ENCODE measurements at places on chromosomes 3 and 15.

- no peak for DNase-seq
These were observed 27.6 kb downstream of the C2CD4A start for GRCh38 chr15:62094388-62094787.

DNA sequence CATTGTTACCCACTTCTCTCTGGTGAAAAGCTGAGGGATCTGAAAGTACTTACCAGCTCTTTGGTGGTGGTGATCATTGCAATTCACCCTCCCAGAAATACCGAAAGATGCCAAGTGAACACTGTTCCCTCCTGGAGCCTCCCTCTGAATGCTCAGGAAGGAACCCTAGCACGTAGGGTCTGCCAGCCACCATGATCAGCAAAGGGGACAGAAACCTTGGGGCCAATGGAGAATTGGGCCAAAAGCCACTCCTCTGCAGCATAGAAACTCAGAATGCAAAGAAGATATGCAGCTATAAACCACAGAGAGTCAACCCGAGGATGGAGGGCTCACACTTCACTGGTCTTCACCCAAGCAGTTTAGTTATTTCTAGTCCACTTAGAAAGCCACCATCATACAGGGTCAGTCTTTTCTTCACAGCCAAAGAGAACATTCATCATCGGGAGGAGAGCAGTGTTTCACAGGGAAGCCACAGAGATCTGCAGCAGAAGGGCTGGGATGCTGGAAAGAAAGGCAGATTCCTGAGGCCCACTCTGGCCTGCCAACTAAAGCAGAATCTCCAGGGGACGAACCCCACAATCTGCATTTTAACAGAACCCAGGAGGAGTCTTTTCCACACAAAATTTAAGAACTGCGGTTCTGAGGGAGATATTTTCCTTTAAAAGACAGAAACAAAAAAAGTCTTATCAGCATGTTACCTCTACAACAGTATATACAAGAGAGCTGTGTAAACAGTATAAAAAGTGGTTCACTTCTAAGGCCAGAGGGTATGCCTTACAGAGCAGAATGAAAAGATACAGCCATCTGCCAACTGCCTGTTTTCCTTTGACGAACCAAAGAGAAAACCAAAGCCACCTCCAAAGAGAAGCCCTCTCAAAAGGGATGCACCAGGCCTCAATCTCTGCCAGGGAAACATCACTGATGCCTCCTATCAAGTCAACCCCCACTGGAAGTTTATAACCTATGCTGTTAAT is 11.3 kb downstream of the TBC1D2B start:
- DNase-seq: no peak

- no peak for DNase-seq
These were observed 40.0 kb upstream of the BHLHE40 start for GRCh38 chr3:4939276-4939675.

- DNase-seq: no peak
These were observed 75.8 kb downstream of the RPL39L start for GRCh38 chr3:187063286-187064121.

GRCh38 chr3:148697306-148698189 is at the start of gene AGTR1:
AGTR1 (plus strand) TSS chr3:148697903; CDS start chr3:148741036, 43,133 bp downstream.
- no peak for DNase-seq

GRCh38 chr3:11553436-11554235 is 90.1 kb downstream of the VGLL4 start:
- DNase-seq: no peak

- DNase-seq: no peak
These were observed 155.7 kb downstream of the IGF1R start for GRCh38 chr15:98804057-98804380.

GRCh38 chr3:58952128-58952917 is 97.5 kb downstream of the CFAP20DC start:
- DNase-seq: no peak

GRCh38 chr3:8357859-8358258 is 143.8 kb upstream of the LMCD1 start:
- DNase-seq: no peak

GRCh38 chr15:57509126-57509525 is 82.6 kb upstream of the MYZAP start:
- no peak for DNase-seq

DNA sequence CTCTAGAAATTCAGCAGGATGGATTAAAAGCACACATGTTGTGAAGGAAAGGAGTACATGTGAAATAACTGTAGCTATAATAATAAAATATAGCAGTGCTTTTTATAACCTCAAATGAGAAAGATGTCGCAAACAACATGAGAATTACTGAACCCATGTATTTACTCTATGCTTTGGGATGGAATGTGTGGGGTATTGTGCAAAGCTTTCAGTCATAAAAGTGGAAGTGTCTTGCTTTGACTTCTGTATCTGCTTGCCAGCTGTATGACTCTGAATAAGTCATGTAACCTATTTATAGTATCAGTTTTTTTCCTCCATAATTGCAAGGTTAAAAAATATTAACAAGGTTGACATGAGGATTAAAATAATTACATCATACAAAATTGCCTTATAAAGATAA is 519.3 kb upstream of the CADM2 start:
- DNase-seq: no peak

DNA sequence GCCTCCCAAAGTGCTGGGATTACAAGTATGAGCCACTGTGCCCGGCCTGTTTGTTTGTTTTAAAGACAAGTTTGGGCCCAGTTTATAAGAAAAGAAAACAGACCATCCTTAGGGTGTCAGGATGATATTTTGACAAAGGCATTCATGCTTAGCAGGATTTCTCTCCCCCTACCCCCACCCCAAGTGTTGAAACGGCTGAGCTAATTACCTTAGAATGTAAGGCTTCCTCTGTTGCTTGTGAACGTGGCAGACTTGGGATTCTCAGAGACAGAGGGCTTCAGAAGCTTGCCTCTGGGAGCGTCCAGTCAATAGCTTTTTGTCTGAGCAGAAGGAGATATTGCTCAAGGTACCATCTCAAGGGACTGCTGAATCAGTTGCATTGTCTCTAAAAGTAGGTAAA is 24.0 kb downstream of the FLNB start:
- no peak for DNase-seq

DNA sequence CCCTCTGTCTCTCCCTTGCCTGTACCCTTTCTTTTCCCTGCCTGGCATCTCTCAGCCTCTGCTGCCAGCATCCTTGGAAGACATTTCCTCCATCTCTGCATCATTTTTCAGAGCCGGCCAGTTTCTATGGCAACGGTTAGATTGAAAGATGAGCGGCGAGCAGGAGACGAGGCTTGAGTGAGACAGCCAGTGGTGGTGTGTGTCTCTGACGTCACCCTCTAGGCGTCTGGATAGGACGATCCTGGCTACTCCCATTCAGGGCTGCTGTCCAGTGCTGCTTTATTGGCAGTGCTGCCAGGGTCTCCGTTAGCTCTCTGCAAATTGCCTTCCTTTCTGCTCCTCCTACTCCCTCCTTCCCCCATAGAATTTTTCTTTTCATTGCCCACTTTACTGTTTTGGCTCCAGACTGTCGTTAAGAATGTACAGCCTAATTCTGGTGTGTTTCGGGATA is 57.9 kb downstream of the TRAK1 start:
- DNase-seq: no peak

DNA sequence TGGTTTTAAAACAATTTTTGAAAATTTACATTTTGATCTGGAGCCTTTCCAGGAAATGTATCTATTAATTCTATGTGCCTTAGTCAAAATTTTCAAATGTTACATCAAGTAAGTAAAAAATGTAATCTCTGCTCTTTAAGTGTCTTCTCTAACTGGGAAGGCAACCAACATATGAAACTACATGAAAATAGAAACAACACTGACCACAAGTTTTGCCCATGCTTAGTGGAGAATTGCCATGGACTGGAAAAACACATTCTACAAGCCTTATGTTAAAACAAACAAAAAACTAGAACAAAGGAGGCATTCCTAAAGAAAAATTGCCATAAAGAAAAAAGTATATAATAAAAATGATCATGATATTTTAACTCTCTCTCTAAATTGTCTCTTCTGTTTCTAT is 75.9 kb upstream of the SPRED1 start:
- DNase-seq: no peak

DNA sequence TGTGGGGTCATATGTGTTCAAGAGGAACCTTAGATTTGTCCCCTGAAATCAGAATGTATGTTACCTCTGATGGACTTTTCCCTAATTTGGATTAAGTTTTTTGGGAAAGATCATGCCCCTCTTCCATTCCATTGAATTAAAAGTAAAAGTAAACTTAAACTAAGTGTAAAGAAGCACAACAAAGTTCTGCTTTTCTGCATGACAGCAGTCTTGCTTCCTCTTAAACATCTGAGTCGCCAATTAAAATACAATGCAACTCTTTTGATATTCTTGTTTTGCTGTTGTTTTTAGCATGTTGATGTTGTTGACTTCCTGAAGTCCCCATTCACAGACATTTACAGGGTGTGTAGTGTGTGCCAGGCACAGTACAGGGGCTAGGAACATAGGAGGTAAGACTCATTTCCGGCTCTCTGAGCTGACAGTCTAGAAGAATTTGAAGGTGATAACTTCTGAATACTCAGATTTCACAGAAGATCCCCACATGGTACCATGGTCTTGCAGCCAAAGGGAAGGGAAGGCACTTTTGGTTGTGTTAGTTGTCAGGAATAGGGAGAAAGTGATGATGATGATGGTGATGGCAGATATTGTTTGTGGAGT is 45.0 kb downstream of the USP13 start:
- no peak for DNase-seq

DNA sequence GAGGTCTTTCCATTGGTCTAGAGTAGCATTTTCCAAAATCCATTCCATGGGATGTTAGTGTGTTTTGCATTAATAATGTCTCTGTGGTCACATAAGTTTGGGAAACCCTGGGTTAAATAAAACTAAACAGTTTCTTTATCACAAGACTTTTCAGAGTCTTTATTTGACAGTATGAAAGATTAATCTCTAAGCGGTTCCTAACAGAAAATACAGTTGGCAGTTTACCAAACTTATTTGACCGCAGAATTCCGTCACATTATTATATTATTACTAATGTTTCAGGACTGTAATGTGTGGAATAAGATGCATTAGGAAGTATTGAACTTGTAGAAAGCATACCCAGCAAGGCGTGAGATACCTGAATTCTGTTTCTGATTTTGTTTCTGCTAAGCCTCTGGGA is 71.5 kb upstream of the ADAMTSL3 start:
- DNase-seq: no peak

GRCh38 chr3:144185276-144185675 is 213.7 kb downstream of the DIPK2A start:
- DNase-seq: no peak

DNA sequence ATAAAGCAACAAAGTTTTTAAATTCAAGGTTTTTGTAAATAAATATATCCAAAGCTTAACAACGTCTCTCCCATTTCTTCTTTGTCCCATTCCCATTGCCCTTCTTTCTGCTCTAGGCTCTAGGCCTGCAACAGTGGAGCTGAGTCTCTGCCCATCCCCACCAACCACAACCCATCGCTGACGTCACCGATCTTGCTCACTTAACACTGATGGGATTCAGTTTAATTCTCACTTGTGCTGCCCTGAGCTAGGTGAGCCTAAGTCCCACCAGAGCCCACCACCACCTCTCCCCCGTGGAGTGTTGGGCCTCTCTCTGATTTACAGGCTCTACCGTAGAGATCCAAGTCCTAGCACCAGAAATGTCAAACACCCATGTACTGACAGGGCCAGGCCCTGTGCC is 61.3 kb upstream of the RAB6B start:
- DNase-seq: no peak

GRCh38 chr15:59232476-59232875 is 25.8 kb downstream of the LDHAL6B start:
- DNase-seq: no peak

Data from stimulated activated CD8-positive, alpha-beta memory T cell treated with anti-CD3 and anti-CD28 coated beads, Interleukin-15, amount 100 ng/mL, for 1 hour (primary cell).